ENCODE measurements at places on chromosomes 11 and 22. TPM values are rescaled to one million over a fixed set of nuclear protein-coding genes. Genes with fewer than 3 reads are reported as not detected.

GRCh38 chr11:69000391-69000790 is 12.7 kb downstream of the MRGPRF start:
- no peak for DNase-seq

DNA sequence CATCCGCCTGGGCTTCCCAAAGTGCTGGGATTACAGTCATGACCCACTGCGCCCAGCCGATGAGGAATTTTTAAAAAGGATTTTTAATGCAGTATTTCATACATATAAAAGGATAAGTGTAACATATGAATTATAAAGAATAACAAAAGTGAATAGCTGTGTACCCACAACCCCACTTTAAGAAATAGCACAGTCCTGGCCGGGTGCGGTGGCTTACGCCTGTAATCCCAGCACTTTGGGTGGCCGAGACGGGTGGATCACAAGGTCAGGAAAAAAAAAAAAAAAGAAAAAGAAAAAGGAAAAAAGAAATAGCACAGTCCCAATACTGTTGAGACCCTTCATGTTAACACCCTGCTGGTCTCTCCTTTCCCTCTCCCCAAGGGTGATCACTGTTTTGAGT is 54.3 kb upstream of the CABP7 start:
- no peak for DNase-seq

GRCh38 chr11:17208257-17208999 is 642 bp upstream of the PIK3C2A start:
- DNase-seq = peak; percentile 61

Gene RIC3
- total RNA-seq = 7.9 TPM

DNA sequence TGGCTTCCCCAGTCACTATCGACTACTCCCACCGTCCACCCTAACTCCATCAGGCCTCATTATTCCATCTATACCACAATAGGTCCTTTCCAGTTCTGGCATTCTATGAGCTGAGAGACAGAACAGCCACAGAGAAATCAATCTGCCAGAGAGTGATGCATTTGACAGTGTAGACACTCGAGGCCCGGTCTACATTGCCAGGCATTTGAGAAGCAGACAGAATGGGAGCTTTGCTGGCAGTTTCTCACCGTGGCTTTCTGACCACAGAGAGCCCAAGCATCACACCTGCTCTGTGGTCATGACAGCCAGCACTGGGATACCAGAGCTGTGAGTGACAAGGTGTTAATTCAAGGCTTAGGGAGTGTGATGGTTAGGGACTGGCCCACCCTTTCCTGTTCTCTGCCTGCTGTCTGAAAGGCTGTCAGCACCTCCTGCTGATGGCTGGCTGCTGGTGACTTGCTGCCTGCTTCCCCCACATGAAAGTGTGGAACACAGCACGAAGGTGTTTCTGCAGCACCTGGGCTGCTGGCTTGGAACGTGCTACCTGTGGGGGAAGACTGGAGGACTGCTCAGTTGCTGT is 137.8 kb downstream of the KIRREL3 start:
- DNase-seq = no peak

GRCh38 chr11:120626791-120627190 is 115.2 kb downstream of the GRIK4 start:
- DNase-seq = no peak

Gene IL17REL
- total RNA-seq = 0.12 TPM

DNA sequence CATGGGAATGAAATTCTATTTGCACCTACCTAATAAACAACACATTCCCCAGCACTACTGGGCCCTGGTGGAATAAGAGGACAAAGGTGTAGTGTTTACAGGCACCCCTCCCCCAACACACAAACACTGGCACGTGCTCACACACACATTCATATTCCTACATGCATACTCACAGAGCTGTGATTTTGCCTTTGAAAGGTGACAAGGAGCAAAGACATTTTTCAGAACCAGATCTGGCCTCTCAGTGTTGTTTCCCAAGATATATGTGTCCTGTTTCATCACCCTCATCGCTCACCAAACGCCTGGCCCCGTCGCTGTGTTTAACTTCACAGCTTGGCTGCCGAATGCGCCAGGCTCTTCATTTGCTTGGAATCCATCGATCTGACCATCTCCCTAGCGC is 292.6 kb downstream of the NTM start:
- no peak for DNase-seq

Gene THOC5
- total RNA-seq = 59.1 TPM

DNA sequence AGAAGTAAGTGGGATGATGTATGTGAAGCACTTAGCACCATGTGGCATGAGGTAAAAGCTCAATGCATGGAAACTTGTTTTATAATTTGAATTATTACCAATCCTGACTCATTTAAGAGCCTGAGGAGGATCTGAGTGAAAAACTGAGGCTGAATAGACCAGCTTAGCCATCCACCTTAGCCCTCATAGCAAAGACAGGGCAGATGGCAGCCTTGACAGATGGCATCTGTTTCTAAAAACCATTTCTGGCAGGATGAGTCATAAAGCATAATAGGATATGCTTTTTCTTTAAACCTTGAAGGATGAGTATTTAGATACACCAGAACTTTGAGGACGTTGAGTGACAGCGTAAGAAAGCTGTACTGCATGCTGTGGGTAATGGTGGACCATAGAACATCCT is 61.0 kb upstream of the NAV2 start:
- DNase-seq = no peak

GRCh38 chr11:12133547-12134235 is 23.3 kb downstream of the MICAL2 start:
- no peak for DNase-seq

Gene CATSPER1
- total RNA-seq = not detected

DNA sequence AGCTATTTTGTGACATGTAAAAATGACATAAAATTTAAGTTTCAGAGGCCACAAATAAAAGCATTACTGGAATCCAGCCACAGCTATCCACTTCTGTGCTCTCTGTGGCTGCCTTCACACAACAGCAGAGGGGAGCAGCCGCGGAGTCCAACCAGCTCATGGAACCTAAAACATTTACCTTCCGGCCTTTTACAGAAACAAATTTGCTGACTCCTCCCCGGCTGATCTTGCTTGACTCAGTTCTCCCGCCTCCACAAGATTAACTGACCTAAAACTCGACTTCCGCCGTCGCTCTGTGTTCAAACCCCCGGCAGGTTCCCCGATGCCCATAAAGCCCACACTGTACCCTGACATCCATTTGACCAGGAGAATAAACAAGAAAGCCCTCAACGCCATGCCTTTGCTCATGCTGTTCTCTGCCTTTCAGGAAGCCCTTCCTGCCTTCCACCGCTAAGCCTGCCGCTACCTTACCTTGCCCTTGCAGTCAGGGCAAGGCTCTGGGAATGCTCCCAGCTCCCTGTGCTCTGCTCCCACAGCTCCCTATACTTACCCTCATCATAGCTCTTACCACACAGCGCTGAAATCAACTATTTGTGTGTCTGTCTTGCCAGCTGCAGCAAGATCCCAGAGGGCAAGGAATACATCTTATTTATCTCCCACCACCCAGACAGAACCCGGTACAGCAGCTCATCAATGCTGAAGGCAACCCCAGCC is 35.4 kb downstream of the MICAL3 start:
- no peak for DNase-seq

Gene C22orf42
- total RNA-seq = not detected

- DNase-seq = no peak
Measured at GRCh38 chr11:6855971-6856541, 6.8 kb upstream of the OR10A2 start.

Gene PKNOX2
- 5.7 TPM for total RNA-seq

Gene NPAS4
- total RNA-seq = 0.97 TPM
